ENCODE measurements at places on chromosomes 7 and 10.

DNA sequence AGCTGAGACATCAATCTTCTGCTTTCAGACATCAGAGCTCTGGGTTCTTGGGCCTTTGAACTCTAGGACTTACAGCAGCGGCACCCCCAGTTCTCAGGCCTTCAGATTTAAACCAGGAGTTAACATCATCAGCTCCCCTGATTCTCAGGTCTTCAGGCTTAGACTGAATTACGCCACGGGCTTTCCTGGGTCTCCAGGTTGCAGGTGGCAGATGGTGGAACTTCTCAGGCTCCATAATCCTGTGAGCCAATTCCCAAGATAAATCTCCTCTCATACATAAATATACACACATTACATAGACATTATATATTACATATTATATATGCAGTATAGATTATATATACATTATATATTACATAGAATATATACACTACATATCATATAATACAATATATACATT lies 408.9 kb upstream of the AUTS2 start:
- DNase-seq, result no peak

DNA sequence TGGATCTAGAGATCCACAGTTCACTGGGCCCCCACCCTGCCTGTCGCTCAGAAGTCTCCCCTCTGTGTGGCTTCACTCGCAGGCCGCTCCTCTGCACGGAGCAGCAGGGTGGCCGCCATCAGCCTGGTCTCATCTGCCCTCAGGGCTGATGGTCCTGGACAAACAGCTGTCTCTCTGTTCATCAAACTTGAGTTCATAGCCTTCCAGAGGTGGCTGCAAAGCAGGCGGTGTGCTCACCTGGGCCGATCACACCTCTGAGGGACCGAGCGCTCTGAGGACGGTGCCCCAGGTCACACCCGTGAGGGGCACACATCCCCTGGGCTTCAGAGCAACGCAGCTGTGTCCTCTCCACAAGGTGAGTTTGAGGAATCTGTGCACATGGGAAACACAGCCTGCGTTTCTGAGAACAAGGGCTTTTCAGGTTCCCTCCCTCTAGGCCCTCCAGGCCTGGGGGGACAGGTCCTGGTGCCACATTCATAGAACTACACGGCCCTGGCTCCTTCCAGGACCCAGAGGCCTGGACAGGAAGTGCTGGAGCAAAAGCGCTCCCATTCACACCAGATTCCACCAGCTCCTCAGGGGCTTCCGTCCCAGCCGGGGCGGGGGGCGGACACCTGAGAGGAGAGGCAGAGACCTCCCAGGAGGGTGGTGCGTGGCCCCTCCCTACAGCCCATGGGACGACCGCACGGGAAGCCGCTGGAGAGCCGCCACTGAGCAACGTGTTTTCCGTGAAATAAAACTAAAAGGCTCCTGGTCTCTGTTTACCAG lies 31.2 kb upstream of the FAM20C start:
- no peak for DNase-seq

GRCh38 chr10:128908499-128908898 lies 558.5 kb upstream of the MGMT start:
- no peak for DNase-seq

DNA sequence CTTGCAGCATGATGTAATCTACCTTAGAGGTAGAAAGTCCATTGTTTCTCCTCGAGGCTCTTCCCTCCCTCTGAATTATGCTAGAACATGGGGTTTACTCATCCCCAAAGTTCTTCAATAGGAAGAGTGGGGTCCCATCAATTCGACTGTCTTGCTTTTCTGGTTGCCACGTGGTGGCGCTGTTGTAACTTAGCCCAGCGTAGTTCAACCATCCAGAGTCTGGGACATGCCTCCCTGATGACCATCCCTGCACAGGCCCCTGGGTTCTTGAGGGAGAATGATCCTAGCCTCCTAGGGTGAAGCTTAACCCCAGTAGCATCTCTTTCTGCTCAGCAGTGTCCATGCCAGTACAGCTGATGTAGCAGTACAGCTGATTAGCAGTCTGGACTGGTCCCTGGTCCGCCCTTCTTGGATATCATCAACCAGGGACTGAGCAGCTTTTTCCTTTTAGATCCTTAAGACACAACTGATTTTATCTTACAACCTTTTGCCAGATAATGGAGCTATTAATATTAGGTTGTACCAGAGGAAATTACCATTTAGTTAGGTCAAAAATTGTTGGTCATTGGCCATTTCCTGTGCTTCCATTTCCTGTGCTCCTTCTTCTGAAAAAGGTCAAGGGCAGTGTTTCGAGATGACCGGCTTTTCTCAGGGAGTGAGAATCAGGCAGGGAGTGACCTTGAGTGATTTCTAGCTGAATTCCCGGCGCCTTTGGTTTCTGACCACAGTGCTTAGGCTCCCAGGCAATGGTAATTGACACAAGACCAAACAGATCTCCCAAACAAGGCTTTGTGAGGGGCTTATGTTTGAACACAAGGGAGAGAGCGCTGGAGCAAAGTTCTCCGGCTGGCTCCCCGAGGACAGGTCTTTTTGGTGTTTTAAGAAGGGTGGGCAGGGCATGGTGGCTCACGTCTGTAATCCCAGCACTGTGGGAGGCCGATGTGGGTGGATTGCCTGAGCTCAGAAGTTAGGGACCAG lies 65.4 kb downstream of the TACC2 start:
- DNase-seq, result no peak

- no peak for DNase-seq
These were observed 411.6 kb downstream of the PARD3 start for GRCh38 chr10:34403512-34403911.
